ENCODE measurements at places on chromosomes 11 and 22.

GRCh38 chr11:62457478-62457877 is 38.6 kb downstream of the SCGB1A1 start:
- no peak for DNase-seq

GRCh38 chr11:96272529-96273222 is 70.3 kb downstream of the MAML2 start:
- DNase-seq: no peak

DNA sequence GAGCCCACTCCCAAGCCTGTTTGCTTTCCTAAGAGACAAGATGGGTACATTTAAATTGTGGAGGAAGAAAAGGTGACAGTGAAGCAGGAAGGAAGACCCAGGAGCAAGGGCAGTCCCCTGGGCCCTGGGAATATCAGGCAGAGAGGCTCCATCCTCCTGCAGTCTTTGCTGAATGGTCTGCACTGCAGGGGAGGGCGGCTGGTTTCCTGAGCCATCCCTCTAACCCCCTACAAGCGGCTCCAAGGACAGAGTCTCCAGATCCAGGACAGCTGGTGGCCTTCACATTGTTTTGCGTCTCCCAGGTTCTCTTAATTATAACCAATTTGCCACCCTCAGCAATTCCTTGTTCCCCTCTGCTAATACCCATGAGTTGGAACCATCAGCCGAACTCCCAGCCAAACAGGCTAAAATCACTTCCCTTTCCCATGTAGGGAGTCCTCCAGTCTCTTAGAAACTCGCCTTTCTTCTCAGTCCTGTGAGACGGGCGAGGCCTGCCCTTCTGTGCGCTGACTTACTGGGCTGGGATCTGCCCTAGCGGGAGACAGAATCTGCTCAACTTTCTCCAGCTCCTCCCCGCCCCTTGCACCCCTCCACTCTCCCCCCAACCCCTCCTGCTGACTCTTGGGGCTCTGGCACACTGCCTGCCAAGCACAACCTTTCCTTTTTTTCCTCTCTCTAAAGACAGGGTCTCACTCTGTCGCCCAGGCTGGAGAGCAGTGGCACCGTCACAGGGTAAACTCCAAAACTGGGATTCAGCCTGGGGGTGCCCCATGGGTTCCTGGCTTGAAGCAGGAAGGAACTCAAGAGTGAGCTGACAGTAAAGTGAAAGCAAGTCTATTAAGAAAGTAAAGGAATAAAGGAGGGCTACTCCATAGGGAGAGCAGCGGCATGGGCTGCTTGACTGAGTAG is 53.4 kb upstream of the EMID1 start:
- DNase-seq: no peak

- no peak for DNase-seq
Observed at GRCh38 chr11:2219318-2220017, 47.9 kb upstream of the TH start.

DNA sequence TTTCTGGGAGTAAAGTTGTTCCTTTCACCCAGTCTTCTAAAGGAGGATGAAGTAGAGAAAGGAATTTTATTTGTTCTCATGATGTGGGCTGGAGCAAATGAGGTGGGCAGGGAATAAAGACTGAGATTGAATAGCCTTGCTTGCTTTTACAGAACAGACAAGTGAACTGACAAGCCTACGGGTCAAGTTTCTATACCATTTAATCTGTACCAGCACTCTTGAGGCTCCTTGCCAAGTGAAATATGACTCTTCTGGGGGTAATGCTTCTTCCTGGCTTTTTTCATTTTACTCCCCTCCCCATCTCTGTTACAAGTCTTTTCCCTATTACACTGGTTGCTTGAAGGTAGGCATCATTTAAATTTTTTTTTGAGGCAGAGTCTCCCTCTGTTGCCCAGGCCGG is 54.8 kb downstream of the CSTPP1 start:
- DNase-seq: no peak

GRCh38 chr11:103396237-103396636 is 287.0 kb downstream of the DYNC2H1 start:
- DNase-seq: no peak

DNA sequence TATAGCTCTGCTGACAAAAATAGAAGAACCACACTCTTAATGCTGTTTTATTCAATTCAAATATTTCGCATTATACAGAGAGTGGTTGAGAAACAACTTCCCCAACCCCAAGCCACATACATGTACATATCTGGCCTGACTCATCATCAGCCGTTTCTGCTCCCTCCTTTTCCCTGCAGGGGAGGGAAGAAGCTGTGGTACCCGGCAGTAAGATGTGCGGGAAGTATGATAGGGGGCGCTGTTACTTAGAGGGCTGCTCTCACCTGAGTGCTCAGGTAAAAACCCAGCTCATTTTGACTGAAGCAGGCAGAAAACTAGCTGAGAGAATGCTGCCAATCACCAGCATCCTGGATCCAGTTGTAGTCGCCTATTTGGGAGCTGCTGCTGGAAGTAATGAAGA is 85.5 kb downstream of the NELL1 start:
- no peak for DNase-seq

- peak; percentile 33 for DNase-seq
Observed at GRCh38 chr11:109739379-109739778, 317.4 kb downstream of the C11orf87 start.

DNA sequence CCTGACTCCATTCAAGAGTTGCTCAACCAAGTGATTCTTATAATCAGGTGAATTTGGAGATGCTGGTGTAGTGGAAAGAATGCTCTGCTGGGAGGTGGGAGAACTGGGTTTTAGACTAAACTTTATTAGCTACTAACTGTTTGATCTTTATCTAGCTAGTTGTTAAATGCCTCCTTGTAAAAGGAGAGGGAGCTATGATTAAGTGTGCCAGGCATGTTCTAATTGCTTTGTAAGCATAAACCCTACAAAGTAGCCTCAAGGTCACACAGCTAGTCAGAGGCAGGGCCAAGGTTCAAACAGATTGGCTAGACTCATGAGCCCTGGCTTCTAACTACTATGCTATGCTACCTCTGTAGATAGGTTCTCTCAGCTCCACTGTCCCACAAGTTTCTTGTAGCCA is 105.5 kb downstream of the NXPE2 start:
- DNase-seq: no peak

GRCh38 chr11:31652528-31652927 is 143.0 kb downstream of the ELP4 start:
- no peak for DNase-seq

DNA sequence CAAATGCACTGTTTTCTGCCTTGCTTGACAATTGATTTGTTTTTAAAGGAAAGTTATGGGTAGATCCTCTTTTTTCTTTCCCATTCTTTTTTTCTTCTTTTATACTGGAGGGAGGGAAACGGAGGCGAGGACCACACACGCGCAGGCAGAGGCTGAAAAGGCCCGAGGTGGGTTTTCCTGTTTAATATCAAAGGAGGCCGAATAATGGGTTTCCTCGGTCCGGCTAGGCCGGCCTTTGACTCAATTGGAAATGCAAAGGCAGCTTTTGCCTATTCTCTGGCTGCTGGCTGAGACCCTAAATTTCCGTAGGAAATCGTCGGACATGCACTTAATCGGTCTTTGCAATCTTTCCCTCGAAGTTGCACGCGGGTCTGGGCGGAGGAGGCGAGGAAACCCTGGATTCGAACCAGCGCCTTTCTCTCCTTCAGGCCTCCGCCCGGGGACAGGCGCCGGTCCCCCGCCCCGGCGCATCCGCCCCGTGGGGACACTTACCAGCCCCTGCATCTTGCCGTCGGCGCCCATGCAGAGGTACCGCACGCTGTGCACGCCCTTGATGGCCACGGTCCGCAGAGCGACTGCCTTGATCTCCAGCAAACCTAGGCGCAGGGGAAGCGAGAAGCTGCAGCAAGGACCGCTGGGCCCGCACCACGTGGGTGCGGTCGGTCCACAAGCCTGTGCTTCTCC is 911 bp downstream of the FGF19 start:
- DNase-seq: no peak

GRCh38 chr11:120025606-120026335 is 112.1 kb downstream of the TRIM29 start:
- no peak for DNase-seq

- DNase-seq: peak; percentile 72
Observed at GRCh38 chr11:416757-417621, 2.2 kb upstream of the SIGIRR start.

DNA sequence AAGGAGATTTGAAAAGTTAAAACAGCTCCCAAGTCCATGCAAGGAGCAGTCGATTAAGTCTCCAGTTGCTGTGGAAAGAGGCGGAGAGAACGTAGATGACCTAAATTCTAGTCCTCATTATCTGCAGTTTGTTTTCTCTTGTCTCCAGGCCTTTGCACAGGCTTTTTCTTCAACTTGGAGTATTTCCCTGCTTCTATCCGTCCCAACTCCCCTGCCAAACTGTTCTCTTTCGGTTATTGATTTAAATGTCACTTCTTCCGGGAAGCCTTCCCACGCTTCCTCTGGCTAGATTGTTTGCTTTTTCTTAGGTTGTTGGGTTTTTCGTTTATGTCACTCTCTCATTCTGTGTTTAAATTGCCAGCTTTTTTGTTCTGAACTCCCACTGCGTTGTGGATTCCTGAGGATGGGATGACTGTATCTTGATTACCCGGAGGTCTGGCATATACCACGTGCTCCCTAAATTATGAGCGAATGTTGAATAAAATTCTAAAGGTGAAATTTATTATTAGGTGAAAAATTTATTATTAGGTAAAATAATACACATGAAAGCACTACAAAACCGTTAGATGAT is 463 bp downstream of the TMEM126B start:
- peak; percentile 10 for DNase-seq

GRCh38 chr22:48340727-48341709 is 1486.7 kb downstream of the BRD1 start:
- DNase-seq: no peak

DNA sequence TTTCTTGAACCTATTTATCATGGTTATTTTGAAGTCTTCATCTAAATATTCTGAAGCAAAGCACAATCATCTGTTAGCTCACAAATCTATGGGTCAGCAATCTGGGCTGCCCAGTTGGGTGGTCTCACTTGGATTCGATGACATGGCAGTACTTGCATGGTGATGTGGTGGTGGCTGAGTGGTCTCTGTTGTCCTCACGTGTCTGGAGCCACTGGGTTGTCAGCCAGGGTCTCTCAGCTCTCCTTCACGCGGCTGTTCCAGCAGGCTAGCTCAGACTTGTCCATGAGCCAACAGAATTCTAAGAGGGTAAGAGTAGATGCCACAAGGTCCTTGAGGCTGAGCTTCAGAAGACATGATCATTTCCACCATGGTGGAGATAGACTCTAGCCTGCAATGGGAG is 66.4 kb upstream of the KCNQ1OT1 start:
- DNase-seq: no peak

- no peak for DNase-seq
Observed at GRCh38 chr22:46681010-46681409, 57.0 kb downstream of the CERK start.
